Activated naive CD4-positive, alpha-beta T cell treated with anti-CD3 and anti-CD28 coated beads for 36 hours (primary cell): ENCODE measurements at places on chromosomes 1 and 21. TPM values are rescaled to one million over a fixed set of nuclear protein-coding genes. Genes with fewer than 3 reads are reported as not detected.

DNA sequence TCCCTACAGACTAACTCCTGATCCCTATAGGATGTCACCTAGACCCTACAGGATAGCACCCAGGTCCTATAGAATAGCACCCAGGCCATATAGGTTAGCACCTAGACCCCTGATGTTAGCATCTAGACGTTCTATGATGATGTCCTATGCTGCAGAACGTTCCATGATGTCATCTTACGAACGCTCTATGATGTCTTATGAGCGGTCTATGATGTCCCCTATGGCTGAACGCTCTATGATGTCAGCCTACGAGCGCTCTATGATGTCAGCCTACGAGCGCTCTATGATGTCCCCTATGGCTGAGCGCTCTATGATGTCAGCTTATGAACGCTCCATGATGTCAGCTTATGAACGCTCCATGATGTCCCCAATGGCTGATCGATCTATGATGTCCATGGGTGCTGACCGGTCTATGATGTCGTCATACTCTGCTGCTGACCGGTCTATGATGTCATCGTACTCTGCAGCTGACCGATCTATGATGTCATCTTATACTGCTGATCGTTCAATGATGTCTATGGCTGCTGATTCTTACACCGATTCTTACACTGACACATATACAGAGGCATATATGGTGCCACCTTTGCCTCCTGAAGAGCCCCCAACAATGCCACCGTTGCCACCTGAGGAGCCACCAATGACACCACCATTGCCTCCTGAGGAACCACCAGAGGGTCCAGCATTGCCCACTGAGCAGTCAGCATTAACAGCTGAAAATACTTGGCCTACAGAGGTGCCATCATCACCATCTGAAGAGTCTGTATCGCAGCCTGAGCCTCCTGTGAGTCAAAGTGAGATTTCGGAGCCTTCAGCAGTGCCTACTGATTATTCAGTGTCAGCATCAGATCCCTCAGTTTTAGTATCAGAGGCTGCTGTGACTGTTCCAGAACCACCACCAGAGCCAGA is 9.5 kb downstream of the SON start:
- DNase-seq: no peak

DNA sequence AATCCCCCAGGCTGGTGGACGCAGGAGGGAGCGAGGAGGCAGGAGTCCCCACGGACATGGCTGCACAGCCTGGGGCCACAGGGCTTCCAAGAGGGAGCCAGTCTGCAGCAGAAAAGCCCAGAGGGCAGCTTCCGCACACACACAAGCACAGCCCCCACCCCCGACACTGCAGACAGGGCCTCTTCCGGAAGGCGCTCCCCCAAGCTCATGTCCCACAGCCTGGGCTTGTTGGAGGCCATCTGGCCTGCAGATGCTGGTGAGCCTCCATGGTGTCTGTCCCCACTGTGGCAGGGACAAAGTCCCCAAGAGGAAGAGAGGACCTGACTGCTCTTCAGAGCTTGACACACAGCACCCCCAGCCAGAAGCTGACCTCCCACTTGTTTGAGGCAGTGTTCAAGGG is 13.4 kb upstream of the KIAA1614 start:
- no peak for DNase-seq

GRCh38 chr1:212587888-212588510 is 20.6 kb upstream of the ATF3 start:
- DNase-seq: no peak

DNA sequence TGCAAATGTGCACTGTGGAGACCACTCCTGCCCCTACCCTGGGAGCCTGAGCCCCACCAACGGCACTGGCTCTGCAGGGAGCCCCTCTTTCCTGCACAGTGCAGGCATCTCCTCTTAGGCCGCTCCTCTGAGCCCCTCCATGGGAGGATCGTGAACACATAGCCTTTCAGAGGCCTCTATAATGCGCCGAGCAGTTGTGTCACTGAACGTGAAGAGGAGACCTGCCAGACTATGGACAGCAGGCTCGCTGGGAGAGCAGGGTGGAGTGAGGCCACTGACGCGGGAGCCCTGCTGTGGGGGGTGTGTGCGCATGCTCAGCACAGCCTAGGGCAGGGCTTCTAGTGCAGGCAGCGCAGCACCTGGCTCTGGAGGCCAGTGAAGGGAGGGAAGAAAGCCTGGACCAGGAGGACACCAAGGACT is 151.3 kb upstream of the COL6A1 start:
- DNase-seq: no peak

GRCh38 chr1:8409106-8409505 is 91.2 kb downstream of the SLC45A1 start:
- DNase-seq: peak; percentile 36

DNA sequence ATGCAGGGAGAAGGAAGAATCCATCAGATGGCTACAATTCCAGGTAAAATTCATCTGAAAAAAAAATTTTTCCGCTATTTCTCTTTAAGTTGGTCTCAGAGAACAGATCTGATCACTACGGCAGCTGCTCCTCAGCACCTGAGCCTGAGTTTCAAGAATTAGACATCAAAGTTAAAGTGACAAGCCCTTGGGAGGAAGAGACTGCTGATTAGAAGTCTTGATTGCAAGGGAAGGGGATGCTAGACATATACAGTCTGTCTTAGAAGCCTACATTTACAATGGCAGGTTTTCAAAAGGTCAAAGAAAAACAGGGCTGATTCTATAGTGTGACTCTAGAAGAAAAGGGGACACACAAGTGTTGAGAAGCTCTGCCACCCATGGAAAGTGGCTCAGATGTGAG is 48.3 kb downstream of the SUSD4 start:
- no peak for DNase-seq

- DNase-seq: no peak
Measured at GRCh38 chr1:190479050-190479397, 1.4 kb upstream of the BRINP3 start.

- no peak for DNase-seq
Measured at GRCh38 chr1:107695341-107695740, 269.6 kb downstream of the VAV3 start.

DNA sequence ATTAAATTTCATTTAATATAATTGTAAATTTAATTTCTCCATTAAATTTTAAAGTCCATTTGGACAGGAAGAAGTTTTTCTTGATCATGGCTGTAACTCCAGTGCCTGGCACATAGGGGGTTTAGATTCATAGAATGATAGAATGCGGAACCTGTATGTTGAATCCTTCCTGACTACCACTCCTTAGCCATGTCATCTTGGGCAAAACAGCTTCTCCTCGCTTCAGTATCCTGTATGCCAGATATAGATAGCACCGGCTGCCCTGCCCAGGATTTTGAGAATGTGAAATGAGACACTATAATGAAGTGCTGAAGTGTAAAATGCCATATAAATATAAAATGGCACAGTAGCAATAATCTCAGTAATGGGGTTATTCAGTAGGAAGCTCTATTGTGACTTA is 6.4 kb downstream of the DYRK1A start:
- DNase-seq: no peak

DNA sequence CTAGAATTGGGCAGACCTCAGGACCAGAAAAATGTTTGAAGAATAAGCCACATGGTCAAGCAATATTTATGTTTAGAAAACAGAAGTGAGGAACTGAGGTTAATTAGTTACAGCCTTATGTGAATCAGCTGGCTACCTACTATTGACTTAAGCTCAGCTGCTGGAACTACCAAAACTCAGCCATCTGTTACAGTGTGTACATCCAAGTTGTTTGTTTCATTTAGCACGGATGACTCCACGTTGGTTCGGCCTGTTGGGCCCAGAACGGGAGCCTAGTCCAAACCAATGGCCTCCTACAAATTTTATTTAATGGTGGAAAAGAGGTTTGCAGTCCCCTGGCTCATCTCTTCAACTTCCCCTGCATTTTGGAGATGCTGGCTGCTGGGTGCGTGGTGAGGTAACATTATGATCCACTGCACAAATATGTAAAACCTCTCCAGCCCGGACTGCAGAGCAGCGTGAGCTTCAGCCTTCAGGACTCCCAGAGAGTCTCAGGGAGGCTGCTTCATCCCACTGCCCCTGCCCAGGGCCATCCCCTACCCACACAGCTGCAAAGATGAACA is 143.4 kb downstream of the ZZZ3 start:
- no peak for DNase-seq

DNA sequence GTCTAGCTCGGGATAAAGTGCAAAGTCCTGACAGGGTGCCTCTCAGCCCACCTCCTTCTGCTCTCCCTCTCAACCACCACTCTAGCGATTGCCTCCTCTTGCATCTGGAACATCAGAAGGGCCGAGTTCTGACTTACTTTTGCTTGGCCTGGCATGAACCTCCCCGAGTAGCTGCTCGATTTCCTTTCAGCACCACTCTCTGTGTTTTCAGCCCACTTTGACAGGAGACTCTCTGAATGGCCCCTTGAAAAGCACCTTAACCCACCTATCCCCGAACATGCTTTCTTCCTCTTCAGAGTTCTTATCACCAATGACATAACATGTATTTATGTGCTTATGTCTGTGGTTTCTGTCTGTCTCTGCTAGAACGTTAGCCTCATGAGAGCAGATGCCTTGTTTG is 225.8 kb upstream of the RUNX1 start:
- no peak for DNase-seq

DNA sequence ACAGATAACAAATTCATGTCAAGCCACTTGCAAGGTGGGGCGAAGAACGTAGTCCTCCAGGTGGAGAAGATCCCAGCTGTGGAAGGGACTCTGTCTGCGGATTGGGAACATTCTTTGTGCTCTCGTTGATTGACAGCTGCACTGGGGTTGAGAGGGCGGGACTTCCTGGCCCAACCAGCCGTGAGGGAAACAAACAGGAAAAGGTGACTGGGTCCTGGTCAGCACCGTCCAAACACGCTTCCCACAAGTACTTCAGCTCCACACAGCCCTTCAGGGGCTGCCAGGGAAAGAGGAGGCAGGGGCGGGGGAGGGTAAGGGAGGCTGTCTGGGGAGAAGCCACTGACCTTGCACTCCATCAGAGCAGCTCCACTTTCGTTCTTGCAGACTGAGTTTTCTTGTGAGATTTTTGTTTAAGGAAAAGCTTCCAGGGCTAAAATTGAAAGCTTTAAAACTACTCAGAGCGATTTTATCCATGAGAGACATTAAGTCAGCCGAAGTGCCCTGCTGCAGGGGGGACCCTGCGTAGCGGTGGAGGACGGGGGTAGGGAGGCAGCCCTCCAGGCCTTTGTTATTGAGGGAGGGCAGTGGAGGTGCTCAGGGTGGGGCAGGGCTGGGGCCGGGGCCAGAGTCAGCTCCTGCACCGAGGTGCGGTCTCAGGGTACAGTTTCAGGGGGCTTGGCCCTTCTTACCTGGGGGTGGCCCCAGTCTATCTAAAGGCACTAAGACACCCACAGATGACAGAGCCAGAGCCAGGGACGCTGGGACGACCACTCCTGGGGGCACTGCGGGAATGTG is 21.6 kb upstream of the STUM start:
- DNase-seq: no peak

- DNase-seq: no peak
Measured at GRCh38 chr1:24765308-24765988, 20.2 kb downstream of the CLIC4 start.

DNA sequence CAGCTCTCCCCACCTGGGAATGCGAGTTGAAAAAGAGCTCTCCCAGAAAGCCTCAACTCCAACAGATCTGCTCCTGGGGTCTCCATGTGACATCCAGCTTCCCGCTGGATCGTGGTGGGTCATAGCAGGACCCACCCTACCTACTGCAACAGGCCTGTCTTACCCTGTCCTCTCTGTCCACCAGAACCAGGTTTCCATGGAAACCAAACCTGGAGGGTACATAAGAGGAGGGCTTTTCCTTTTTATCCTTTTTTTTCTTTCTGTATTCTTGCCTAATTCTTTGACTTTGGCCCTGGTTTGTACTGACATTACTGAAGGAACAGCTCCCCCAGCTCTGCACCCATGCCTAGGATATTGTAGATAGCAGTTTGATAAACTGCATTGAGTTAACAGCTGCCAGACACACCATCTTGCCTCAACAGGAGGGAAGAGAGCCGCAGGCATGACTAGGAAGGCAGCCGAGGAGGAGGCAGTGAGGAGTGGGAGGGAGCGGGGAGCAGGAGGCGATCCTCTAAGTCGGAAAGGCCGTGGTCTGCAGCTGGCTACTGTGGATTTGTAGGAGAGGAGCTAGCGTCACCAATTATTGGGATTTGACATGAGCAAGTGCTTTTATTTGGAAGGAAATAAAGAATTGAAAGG is 9.7 kb upstream of the FMOD start:
- DNase-seq: no peak

DNA sequence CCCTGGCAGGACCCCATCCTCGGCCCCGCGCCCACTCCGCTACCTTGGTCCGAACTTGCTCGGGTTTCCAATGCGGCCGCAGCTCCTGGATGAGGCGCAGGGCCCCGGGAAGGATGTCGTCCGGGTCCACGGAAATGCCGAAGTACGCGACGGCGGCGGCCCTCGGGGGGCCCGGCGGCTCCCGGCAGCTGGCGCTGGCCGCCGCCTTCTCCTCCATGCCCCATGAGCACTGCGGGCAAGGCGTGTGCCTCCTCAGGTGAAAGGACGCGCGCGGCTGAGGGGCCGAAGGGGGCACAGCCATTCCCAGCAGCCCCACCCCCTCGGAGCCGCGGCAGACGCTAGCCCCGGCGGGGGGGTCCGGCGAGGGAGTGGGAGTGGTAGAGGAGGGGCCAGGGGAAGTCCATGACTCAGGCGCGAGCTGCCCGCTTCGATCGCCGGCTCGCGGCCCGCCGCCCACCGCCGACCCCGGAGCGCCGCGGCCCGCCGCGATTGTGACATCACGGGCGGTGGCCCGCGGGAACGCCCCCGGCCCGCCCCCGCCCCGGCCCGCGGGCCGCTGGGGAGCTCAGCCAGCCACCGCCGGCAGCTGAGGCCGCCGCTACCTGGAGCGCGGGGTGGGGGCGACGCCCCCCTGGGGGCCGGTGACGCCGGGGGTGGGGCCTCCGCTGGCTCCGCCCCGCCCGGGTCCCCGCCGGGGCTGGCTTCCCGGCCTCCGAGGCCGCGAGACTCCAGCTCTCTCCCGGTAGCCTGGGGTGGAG is at the start of gene ETNK2:
Gene ETNK2, minus strand, starts transcription at position 493 of the 758 bp plus-strand sequence. Its CDS starts 192 bp downstream, at position 301.
- peak; percentile 32 for DNase-seq

DNA sequence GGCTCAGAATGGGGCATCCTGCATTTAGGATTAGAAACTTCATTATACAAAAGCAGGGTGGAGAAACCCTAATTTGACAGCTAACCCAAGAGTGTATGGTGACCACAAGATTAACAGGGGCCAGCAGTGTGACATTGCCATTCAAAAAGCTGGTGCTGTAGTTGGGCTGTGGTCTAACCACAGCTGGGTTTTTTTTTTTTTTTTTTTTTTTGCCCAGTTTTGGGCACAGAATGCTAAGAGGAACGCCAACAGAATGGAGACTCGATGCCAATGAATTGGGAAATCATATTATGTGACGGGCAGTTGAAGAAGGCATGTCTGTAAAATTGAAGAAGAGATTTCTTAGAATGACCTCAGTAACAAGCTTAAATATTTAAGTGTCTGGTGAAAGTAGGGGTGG is 58.4 kb downstream of the NFIA start:
- no peak for DNase-seq

DCST2 gene
- total RNA-seq: 1.1 TPM

OSBPL9 gene
- total RNA-seq: 38.2 TPM

ILDR2 gene
- total RNA-seq: 10.5 TPM

ACKR1 gene
- not detected for total RNA-seq

KRTAP10-10 gene
- total RNA-seq: not detected

GPR25 gene
- not detected for total RNA-seq

OR10K2 gene
- total RNA-seq: not detected

TRIM17 gene
- 1.0 TPM for total RNA-seq

TLCD4 gene
- total RNA-seq: 0.12 TPM

FAM177B gene
- total RNA-seq: not detected
